Right lung (tissue), 10 donors: ENCODE measurements at places on chromosomes 3 and 15. TPM values are rescaled to one million over a fixed set of nuclear protein-coding genes. Genes with fewer than 3 reads are reported as not detected.

NPHP3 gene
- 89.0 TPM for polyA plus RNA-seq

LTK gene
- polyA plus RNA-seq = 2.9 TPM

CORO2B gene
- 27.1 TPM for polyA plus RNA-seq

OR5K2 gene
- 0.58 TPM for polyA plus RNA-seq

PPARG gene
- 4.5 TPM for polyA plus RNA-seq

SPSB4 gene
- polyA plus RNA-seq = 6.5 TPM

CHRNA7 gene
- 31.8 TPM for polyA plus RNA-seq

HGD gene
- polyA plus RNA-seq = 0.78 TPM

HDC gene
- 1.3 TPM for polyA plus RNA-seq

CFAP100 gene
- polyA plus RNA-seq = 5.7 TPM

PEX11A gene
- polyA plus RNA-seq = 13.3 TPM

IL17RD gene
- polyA plus RNA-seq = 9.3 TPM

UACA gene
- polyA plus RNA-seq = 131 TPM

GLDN gene
- polyA plus RNA-seq = 0.31 TPM

MB21D2 gene
- 5.7 TPM for polyA plus RNA-seq

RTP3 gene
- 0.12 TPM for polyA plus RNA-seq

STRA6 gene
- 9.0 TPM for polyA plus RNA-seq

GOLGA6B gene
- not detected for polyA plus RNA-seq

SLC28A2 gene
- polyA plus RNA-seq = 0.46 TPM

GPR62 gene
- 0.21 TPM for polyA plus RNA-seq

UCN2 gene
- polyA plus RNA-seq = 0.33 TPM

GPR160 gene
- 11.8 TPM for polyA plus RNA-seq

FAM81A gene
- polyA plus RNA-seq = 3.1 TPM

NCKIPSD gene
- 21.2 TPM for polyA plus RNA-seq

MAGI1 gene
- 27.6 TPM for polyA plus RNA-seq

KLHL24 gene
- polyA plus RNA-seq = 48.8 TPM

ARPP21 gene
- not detected for polyA plus RNA-seq

ZPLD1 gene
- not detected for polyA plus RNA-seq

GATM gene
- 20.2 TPM for polyA plus RNA-seq

SPTSSB gene
- polyA plus RNA-seq = 14.9 TPM

MAGEF1 gene
- polyA plus RNA-seq = 66.9 TPM

TRAK1 gene
- polyA plus RNA-seq = 28.0 TPM

RBP2 gene
- 0.88 TPM for polyA plus RNA-seq

PLSCR4 gene
- polyA plus RNA-seq = 85.6 TPM

GPR171 gene
- polyA plus RNA-seq = 1.0 TPM

ZMYND10 gene
- polyA plus RNA-seq = 4.7 TPM

TMEM266 gene
- 1.4 TPM for polyA plus RNA-seq

GOLGA6D gene
- polyA plus RNA-seq = 0.14 TPM

SLC2A2 gene
- polyA plus RNA-seq = not detected

SCN11A gene
- 0.67 TPM for polyA plus RNA-seq

KLF15 gene
- 7.8 TPM for polyA plus RNA-seq

RGMA gene
- polyA plus RNA-seq = 11.2 TPM

PLA2G4E gene
- polyA plus RNA-seq = not detected

EXOG gene
- polyA plus RNA-seq = 15.4 TPM

TTBK2 gene
- polyA plus RNA-seq = 12.1 TPM

GOLGA8O gene
- 0.75 TPM for polyA plus RNA-seq

AADAC gene
- 1.1 TPM for polyA plus RNA-seq

PGBD4 gene
- polyA plus RNA-seq = 1.9 TPM

ZNF660 gene
- 9.5 TPM for polyA plus RNA-seq

TMED3 gene
- 69.0 TPM for polyA plus RNA-seq

CD200R1 gene
- polyA plus RNA-seq = 2.1 TPM

MRPS22 gene
- polyA plus RNA-seq = 48.0 TPM

CRELD1 gene
- 75.1 TPM for polyA plus RNA-seq

KLHL6 gene
- 1.5 TPM for polyA plus RNA-seq

TRIM42 gene
- polyA plus RNA-seq = not detected
